Mononuclear cell (primary cell): ENCODE measurements at places on chromosomes 16 and 17. TPM values are rescaled to one million over a fixed set of nuclear protein-coding genes. Genes with fewer than 3 reads are reported as not detected.

Gene FAM171A2
- total RNA-seq: 0.10 TPM

Gene KRTAP2-3
- not detected for total RNA-seq

Gene PDXDC1
- 101 TPM for total RNA-seq

Gene SPIRE2
- total RNA-seq: 0.10 TPM

Gene MEIOC
- total RNA-seq: not detected

Gene KRT36
- total RNA-seq: not detected

Gene SOST
- total RNA-seq: not detected

Gene C17orf75
- total RNA-seq: 5.8 TPM

Gene SEPTIN12
- not detected for total RNA-seq

Gene NOG
- 12.0 TPM for total RNA-seq

Gene P2RX5
- total RNA-seq: 15.6 TPM

Gene OTOP2
- total RNA-seq: not detected

Gene EME1
- 0.52 TPM for total RNA-seq

Gene RAB26
- total RNA-seq: not detected

Gene KRT14
- total RNA-seq: not detected

Gene ADORA2B
- 2.2 TPM for total RNA-seq

Gene HASPIN
- total RNA-seq: 0.52 TPM

Gene APOH
- not detected for total RNA-seq

Gene HYDIN
- total RNA-seq: 0.21 TPM
